Left cardiac atrium (tissue), 4 donors: ENCODE measurements at places on chromosomes 7 and 10. TPM values are rescaled to one million over a fixed set of nuclear protein-coding genes. Genes with fewer than 3 reads are reported as not detected.
A peak's percentile ranks its signal among the peaks of the same experiment; 100 is the strongest.

- DNase-seq, result no peak
Measured at GRCh38 chr7:37796138-37796775, 52.1 kb upstream of the NME8 start.

DLX6 gene
- total RNA-seq, result 0.24 TPM

EGFR gene
- total RNA-seq, result 26.6 TPM

- peak; percentile 18 for DNase-seq
Measured at GRCh38 chr7:44131173-44132029, 8.1 kb upstream of the POLD2 start.

PYROXD2 gene
- total RNA-seq, result 6.1 TPM

- DNase-seq, result no peak
Measured at GRCh38 chr10:133278577-133279265, 2.1 kb upstream of the ADAM8 start.

DNA sequence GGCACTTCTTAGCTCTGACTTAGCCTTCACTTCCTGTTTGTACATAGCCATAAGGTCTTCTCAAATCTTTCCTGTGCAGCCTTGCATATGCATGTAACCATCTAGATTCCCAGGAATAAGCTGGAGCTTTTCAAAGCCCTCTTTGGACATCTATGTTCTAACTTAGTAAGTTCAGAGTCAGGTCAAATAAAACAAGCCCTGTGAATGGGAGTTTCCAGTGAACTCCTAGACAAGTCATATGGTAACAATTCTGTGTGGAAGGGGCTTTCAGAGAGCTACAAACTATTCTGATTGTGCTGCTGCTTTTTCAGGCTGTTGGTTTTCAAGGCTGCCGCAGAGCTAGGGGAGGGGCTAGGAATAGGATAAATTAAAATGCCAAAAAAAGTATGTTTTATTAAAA lies 208.4 kb upstream of the AKR1E2 start:
- DNase-seq, result no peak

AFAP1L2 gene
- total RNA-seq, result 7.6 TPM

WIPF3 gene
- 3.8 TPM for total RNA-seq

- peak; percentile 67 for DNase-seq
Measured at GRCh38 chr7:70380421-70381015, 751.4 kb upstream of the GALNT17 start.

DNA sequence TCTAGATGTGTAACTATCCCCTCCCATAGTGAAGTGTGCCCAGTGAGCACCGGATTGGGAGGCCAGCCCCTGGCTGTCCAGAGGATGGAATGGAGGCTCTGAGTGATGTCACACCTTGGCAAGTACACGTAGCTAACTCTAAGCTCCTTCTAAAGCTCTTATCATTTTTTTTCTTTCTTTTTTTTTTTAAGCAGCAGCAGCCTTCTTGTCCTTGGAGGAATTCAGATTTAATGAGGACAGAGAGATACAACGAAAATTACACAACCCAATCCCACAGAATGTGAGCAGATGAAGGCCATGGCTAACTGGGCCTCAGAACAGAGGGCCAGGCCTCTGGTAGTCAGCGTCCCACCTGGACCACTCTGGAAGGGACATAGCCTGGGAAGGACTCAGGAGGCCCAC lies 11.3 kb downstream of the TNS3 start:
- DNase-seq, result peak; percentile 58

DNA sequence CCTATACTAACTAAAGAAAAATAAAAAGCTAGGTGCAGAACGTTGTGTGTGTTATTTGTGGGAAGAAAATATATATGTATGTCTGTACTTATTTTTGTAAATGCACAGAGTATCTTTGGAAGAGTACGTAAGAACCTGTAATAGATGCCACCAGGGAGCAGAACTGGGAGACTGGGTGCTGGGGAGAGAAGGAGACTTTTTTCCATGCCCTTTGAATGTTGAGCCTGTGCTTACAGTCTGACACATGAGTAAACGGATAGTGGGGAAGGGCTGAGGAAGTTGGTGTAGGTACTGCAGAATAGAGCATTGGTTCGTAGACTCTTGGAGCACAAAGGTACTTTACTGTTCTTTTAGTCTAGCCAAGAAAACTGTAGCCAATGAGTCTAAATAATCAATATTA lies 1.3 kb upstream of the SCRN1 start:
- DNase-seq, result no peak

DNA sequence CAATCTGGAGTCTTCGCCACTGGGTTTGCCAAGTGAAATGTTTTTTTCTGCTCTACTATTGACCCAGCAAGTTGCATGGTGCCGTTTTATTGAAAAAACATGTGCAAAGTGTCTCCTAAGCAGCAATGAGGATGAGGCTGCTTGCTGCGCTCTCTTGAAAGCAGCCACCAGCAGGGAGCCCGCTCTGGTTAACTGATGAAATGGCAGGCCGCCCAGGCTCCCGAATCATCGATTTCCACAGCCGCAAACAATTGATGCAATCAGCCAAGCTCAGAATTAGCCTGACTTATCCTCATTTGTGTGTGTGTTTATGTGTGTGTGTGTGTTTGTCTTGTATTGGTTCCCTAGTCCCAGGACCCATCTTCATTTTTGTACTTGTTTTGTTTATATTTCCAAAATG lies 22.2 kb upstream of the LYZL1 start:
- DNase-seq, result no peak

DNA sequence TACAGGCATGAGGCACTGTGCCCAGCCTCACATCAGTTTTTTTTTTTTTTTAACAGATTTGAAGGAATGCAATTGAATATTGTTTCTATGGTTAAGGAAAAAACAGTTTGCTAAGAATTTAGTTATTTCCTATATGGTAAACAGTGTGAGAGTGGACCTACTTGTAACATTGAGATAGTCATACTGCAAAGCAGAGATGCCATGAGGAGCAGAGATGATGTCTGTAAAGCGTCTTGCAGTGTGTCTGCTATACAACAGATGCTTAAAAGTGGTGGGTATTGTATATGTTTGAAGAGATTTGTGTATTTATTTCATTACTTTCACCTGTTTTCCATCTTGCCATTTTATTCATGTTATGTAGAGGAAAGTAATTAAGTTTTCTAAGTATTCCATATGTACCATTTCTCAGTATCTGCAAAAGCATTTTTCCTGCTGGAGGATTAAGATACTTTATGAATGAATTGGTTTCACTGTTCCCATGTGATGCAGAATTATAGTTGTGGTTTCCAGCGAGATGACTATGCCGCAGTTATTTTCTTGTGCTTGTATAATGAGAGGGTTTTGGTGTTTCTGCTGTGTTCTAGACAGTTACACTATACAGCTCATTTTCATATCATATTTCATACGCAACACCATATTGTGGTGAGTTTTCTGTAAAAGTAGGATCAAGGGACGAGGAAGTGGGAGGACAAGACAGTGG lies 26.6 kb downstream of the TET1 start:
- DNase-seq, result no peak

- DNase-seq, result no peak
Measured at GRCh38 chr10:96627292-96627691, 40.5 kb upstream of the TM9SF3 start.

OR13A1 gene
- not detected for total RNA-seq

PTPRN2 gene
- total RNA-seq, result 2.3 TPM

DNA sequence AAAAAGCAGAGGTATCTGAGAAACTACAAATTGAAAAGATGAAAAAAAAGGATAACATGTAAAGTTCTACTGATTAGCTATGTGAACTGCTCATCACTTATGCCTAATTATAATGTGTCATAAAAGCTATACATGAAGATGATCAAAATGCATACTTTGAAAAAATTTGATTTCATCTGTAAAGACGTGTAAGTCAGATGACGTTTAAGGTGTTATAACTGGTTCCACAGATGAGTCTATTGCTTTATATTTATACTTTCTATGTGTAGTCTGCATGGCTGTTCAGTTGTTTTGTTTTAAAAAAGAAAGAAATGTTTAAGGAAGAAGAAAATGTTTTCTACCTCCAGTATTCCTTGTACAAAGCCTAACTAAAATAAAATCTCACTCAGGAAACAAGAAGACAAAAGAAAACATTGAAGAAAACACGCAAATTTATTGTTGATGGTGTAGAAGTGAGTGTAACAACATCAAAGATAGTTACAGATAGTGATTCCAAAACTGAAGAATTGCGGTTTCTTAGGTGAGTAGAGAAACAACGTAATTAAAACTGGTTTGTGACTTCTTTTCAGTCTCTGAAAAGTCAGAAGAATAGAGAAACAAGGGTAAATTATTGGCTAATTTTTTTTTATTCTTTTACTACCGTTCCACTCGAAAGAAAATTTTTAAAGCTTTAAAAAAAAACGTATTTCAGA lies 38.4 kb downstream of the SLK start:
- no peak for DNase-seq

DNA sequence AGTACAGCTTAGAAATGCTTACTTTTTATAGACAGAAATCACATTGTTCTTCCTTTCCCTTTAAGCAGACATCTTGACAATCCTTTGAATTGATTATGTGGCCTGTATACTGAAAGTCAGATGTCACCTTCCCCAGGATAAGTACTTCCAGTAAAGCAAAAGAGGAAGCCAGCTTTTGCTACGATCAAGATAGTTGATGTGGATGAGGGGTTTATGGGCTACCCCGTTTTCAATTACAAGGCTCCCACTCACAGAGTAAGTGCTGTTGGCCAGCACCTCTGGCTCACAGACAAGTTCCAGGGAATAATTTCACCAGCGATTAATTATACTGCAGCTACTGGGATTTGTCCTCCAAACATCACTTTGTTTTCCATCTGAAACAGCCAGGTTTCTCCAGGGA lies 95.1 kb upstream of the SAMD8 start:
- no peak for DNase-seq

DNA sequence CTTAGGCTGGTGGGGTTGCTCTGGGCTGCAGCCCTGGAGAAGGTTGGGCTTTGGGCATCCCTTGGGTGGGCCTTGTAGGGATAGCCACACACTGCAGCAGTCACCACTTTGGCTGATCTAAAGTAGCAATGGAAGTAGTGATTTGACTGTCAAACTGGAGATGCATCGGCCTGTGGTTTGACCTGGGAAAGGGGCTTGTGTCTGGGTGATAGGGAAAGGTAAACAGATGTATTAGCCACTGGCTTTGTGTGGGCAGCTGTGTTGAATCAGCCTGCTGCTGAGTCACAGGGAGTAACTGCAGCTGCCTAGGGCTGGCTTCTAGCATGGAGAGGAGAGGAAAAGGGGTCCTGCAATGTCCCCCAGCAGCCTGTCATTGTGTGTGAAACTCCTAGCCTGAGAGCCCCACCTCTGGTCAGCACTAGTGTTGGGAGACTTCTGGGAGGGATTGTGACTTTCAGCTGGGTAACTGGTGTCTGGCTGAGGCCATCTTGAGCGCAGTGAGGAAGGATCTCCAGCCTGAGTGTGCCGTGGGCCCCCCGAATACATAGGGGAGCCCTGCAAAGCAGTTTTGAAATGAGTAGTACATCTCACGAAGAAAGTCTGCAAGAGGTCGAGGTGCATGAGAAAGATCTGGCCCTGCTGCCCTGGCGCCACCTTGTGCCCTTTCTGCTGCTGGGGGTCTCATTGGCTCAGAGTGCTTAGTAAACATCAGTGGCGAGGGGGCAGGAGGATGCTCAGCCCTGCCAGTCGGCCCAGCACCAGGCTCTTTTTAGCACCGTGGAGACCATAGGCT lies 117.3 kb downstream of the FANK1 start:
- DNase-seq, result no peak

DNA sequence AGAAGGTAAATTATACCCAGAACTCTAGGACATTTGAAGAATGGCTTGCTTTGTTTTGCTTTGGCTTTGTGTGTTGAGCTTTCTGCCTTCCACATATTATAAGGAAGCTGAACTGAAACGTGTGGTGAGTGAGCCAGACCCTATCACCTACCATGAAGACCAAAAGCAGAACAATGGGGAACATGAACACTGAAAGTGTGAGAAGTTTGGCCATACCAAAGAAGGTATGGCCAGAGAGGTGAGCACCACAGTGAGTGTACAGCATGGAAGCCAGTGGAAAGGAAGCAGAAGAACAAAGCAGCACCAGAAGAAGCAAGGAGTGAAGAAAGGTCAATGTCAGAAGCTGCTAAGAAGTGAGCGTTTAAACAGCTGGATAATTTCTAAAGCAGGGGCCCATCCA lies 59.7 kb upstream of the CCDC71L start:
- DNase-seq, result no peak

GRCh38 chr7:38659931-38660330 lies 28.8 kb upstream of the AMPH start:
- no peak for DNase-seq

DNA sequence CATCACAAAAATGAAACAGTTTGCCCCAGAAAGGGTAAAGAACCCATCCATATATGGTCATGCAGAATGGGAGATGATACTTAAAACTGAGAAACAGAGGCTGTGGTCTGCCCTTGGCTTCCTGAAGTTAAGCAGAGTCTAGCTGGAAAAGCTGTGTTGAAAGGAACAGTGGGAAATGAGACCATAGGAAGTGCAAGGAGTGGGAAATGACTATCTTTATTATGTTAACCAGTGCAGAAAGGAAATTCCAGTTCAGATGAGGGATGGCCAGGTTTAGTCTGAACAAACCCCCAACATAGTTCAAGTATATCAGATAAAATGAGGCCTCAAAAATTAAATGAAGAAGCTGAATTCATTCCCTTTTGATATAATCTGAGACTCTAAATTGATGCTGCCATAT lies 112.2 kb upstream of the TARP start:
- no peak for DNase-seq

ERV3-1 gene
- 13.6 TPM for total RNA-seq

RASSF4 gene
- 48.9 TPM for total RNA-seq

DNA sequence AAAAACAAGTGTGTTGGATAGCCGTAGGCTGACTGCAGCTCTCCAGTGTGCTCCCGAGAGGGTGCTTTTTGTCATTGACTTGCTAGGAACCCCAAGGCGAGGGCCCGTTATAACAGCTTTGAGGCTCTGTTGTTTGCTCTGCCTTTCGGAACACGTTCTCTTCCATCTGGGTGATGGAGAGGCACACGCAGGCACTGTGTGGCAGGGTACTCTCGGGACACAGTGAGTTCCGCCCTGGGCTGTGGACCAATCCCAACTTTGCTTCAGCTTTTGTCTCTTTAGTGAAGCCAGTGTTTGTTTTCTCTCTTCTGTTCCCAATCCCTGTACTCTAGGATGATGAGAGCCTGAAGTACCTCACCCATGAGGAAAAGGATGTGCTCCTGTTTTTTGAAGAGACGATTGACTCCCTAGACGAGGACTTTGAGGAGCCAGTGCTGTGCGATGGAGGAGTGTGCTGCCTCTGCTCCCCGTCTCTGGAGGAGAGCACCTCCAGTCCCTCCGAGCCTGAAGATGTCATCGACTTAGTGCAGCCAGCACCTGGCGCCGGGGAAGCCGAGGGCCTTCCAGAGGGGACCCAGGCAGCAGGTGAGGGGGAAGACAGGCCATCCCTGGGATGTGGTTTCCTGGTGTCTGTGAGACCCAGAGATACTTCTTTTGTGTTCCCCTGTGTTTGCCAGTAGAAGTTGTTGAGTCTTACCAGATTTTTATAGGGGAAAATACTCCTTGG lies 43.2 kb downstream of the PROSER2 start:
- no peak for DNase-seq

MUC3A gene
- total RNA-seq, result 0.35 TPM

- DNase-seq, result no peak
Measured at GRCh38 chr7:141519623-141520022, 31.6 kb upstream of the AGK start.
